Stimulated activated CD4-positive, alpha-beta T cell treated with anti-CD3 and anti-CD28 coated beads, Interleukin-1b, Interleukin-23, amount 100 ng/mL, for 1 hour (primary cell): ENCODE measurements at places on chromosomes 2 and 18.

- no peak for DNase-seq
These were observed 55.8 kb upstream of the MRPS9 start for GRCh38 chr2:104982111-104982510.

GRCh38 chr18:62334120-62334519 is 9.0 kb downstream of the TNFRSF11A start:
- no peak for DNase-seq

GRCh38 chr2:74328074-74328473 is 15.1 kb downstream of the SLC4A5 start:
- DNase-seq: no peak

DNA sequence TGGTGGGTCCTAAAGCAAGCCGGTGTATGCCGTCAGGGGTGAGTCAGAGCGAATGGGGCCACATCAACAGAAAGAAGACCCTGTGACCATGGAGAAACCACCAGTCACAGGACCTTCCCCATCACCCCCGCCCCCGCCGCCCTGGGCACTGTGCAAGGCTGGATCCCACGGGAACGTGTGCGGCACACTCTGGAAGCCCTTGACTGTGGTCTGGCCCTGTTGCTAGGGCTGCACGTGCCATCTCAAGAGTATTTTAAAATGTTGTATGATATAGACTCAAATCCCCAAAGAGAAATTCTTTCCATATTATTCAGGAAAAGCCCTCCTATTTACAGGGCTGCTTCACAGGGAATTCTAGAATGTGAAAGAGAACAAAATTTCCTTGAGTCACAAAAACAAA is 174.8 kb downstream of the BCL2 start:
- DNase-seq: no peak

GRCh38 chr2:197673106-197673505 is 2.3 kb downstream of the RFTN2 start:
- no peak for DNase-seq
